ENCODE measurements at places on chromosomes 1 and 21. TPM values are rescaled to one million over a fixed set of nuclear protein-coding genes. Genes with fewer than 3 reads are reported as not detected.
A peak's percentile ranks its signal among the peaks of the same experiment; 100 is the strongest.

GRCh38 chr1:116679091-116679827, 11.7 kb upstream of the IGSF3 start:
- H3K4me3 ChIP-seq: no peak overlapping the region
- no peak for DNase-seq

Gene TMPRSS3
- 0.56 TPM for total RNA-seq

- H3K27me3 ChIP-seq: no peaks in the 10 kb centered on the region
- H3K4me3 ChIP-seq: no peak overlapping the region
- peaks cover 13% of the 10 kb centered on the region for H3K4me1 ChIP-seq
- H3K36me3 ChIP-seq: no peaks in the 10 kb centered on the region
- no peak for DNase-seq
Observed at GRCh38 chr1:151723726-151724370, 2.5 kb downstream of the RIIAD1 start.

DNA sequence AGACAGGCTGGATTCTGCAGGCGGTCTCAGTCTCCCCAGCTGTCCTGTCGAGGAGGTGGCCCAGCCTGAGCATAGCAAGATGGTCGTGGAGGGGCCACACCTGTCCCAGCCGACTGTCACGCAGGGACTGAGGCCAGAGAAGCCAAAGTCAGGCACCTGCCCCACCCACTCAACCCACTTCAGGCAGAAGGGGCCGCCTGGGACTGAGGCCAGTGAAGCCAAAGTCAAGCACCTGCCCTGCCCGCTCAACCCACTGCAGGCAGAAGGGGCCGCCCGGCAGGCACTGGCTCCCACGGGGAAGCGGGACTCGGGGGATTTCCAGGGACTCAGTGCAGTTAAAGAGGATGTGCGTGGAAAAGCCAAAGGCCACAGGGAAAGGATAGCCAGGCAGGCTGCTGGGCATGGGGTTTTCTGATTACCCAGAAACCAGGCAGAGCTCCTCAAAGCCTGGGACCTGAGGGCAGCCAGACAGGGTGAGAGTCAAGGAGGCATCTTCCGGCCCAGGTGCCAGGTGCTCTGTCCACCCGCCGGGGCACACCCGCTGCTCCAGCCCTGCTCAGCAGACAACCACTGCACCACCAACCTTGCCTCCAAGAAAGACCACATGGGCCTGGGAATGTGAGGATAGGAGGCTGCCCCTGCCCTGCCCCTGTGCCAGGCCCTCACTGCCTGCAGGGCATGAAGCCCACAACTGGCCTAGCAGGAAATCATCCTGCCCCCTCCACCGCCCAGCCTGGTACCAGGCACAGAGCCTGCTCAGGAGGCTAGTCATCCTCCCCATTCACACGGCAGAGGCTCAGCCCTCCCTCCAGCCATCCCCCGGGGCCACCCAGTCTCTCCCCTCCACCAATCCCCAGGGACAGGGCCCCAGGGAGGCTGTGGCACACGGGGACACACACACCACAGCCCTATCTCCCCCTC, 41.0 kb downstream of the MEGF6 start:
- H3K4me3 ChIP-seq: no peak overlapping the region
- no peak overlapping the region for H3K27ac ChIP-seq
- no peaks in the 10 kb centered on the region for H3K4me1 ChIP-seq
- H3K36me3 ChIP-seq: no peaks in the 10 kb centered on the region
- no peak for DNase-seq
- no peaks in the 10 kb centered on the region for H3K27me3 ChIP-seq

DNA sequence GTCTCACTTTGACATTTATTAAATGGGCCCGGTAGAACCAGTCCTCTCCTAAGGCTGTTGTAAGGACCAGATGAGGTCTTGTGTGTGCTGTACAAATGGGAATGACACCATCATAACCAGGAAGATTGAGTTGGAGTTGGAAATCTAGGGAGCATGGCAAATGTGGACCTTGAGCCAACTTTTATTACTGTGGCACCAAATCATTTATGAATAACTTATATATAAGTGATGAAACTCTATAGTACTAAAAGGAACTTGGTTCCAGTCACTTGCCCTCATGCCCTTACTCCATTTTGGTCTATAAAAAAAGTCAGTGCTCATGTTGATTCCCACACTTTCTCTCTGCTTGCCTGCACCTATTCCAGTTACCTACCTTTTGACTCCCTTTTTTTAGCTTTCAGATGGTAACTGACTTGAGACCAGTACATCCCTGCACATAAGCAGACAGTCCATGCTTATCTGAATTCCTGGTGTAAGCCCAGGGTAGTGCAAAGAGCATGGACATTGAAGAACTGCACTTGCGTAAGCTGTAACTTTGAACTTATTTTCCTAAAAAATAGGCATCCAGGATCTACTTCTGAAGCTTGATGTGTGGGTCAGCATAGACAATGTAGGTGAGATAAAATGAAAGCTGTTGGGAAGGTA, 210.6 kb downstream of the PBX1 start:
- H3K27ac ChIP-seq: no peak overlapping the region
- no peak for DNase-seq
- H3K4me1 ChIP-seq: peaks cover 25% of the 10 kb centered on the region
- H3K4me3 ChIP-seq: no peak overlapping the region

Gene VSIG8
- total RNA-seq: 0.43 TPM

Gene TNN
- 0.37 TPM for total RNA-seq

DNA sequence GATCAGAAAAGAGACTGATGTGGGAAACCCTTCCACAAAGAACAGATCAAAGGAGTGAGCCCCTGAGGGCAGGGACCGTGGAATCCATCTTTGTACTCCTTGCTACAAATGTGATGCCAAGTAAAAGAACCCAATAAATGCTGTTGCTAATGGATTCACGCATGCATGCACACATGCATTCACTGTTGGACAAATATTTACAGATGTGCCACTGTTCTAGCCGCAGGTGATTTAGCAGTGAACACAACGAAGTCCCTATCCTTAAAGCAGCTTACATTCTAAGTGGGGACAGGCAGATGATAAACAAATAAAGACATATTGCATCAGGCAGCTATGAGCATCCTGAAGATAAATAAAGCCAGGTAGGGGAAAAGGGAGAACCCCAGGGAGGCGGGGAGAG, 67.8 kb downstream of the ITPKB start:
- DNase-seq: no peak
- no peaks in the 10 kb centered on the region for H3K27me3 ChIP-seq
- H3K4me1 ChIP-seq: peaks cover 36% of the 10 kb centered on the region

DNA sequence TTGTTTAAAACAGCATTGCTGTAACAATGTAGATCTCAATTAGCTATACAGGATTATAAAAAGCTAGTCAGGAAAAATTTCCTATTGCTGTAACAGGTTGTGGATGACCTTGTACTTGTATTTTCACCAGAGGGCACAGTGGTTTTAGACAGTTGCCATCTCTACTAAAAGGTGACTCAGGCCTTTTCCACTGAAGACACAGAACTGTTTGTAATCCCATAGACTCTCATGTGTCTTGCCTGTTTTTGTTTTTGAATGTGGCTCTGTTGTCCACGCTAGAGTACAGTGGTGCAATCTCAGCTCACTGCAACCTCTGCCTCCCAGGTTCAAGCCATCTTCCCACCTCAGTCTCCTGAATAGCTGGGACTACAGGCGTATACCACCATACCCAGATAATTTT, 5.9 kb downstream of the MTFR1L start:
- H3K4me1 ChIP-seq: peaks cover 21% of the 10 kb centered on the region
- H3K4me3 ChIP-seq: no peak overlapping the region
- no peaks in the 10 kb centered on the region for H3K27me3 ChIP-seq
- H3K27ac ChIP-seq: no peak overlapping the region
- H3K36me3 ChIP-seq: no peaks in the 10 kb centered on the region
- DNase-seq: no peak

Gene TBX19
- 2.7 TPM for total RNA-seq

GRCh38 chr1:201895913-201896807, 7.5 kb downstream of the SHISA4 start:
- peak overlapping the region; percentile 33 for H3K27ac ChIP-seq
- DNase-seq: peak; percentile 92
- H3K4me3 ChIP-seq: no peak overlapping the region
- H3K4me1 ChIP-seq: no peaks in the 10 kb centered on the region
- H3K36me3 ChIP-seq: no peaks in the 10 kb centered on the region
- no peaks in the 10 kb centered on the region for H3K27me3 ChIP-seq

DNA sequence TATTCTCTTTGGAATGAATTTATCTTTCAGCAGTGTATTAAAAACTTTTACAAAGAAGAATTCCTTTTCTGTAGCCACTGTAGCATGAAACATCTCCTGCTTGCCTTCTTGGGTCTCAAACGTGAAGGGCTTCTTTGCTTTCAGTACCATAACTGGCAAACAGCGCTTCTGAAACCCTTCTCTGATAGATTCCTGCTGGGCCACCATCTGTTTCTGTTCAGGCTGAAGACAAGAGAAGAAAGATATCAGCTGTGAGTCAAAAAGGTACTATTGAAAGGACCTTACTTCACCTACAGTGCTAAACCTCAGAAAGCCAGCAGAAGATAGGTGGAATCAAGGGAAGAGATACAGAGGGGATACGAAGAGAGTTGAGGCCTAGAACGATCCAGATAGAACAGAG, 10.5 kb downstream of the AIM2 start:
- no peak overlapping the region for H3K27ac ChIP-seq
- no peaks in the 10 kb centered on the region for H3K27me3 ChIP-seq
- H3K4me3 ChIP-seq: no peak overlapping the region
- H3K4me1 ChIP-seq: no peaks in the 10 kb centered on the region
- H3K36me3 ChIP-seq: no peaks in the 10 kb centered on the region

Gene AQP10
- total RNA-seq: 2.2 TPM
